ENCODE measurements at places on chromosomes 2 and 18.

DNA sequence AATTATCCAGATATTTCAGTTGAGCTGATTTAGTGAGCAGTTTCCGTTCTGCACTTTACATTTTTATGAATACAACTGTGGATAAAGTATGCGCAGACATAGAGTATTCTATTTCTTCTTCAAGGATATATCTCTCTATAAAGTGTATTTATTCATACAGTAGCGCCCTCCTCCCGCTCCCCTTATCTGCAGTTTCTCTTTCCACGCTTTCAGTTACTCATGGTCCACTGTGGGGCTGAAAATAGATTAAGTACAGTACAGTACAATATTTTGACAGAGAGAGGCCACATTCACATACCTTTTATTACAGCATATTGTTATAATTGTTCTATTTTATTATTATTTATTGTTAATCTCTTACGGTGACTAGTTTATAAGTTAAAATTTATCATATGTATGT lies 19.7 kb upstream of the FHL2 start:
- no peak for DNase-seq

GRCh38 chr2:190582736-190583506 lies 48.4 kb upstream of the NEMP2 start:
- peak; percentile 23 for DNase-seq

DNA sequence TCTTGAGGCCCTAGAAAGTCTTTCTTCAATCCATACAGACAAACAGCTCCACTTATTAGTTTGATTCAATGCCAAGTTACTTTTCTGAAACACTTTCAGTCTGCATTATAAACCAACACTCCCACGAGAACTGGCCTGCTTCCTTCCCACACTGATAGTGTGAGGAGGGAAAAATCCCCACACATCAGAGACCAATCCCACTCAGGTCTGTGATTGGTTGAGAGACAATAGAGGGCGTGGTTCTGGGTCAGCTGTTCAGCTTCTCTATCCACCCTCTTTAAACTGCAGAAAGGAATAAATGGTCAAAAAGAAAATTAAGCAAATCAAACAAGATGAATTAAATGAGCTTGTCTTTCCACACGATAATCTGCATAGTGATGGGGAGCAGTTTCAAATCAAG lies 152.5 kb downstream of the NRP2 start:
- DNase-seq, result no peak

DNA sequence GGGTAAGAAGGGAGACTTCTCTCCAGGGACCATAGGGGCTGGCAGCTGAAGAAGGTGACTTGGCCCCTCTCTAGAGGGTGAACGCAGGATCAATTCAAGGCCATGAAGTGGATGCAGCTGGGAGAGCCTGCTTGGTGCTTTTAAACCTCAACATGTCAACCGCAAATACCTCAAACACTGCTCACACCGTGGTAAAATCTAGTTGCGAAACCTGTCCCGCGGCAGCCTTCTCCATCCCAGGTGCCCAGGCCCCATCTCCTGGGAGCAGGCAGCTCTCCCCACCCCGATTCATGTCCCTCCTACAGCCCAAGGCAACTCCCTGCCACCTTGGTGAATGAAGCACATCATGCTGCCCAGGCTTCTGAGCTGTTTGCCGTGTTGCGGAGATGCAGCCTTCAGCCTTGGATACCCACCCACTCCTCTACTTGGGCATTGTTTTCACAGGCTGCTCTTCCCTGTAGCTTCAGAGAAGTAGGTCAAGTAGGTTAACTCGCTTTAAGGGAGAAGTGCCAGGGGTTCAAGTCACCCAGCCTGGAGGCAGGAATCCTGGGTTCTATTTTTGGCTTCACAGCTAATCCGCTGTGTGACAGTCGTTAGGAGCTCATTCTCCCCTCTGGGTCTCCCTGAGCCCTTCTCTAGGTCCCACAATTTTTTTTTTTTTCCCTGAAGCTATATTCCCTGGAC lies 6.2 kb upstream of the EFR3B start:
- DNase-seq, result no peak

GRCh38 chr2:31674446-31674845 lies 93.7 kb upstream of the SRD5A2 start:
- no peak for DNase-seq

Data from germinal center (tissue), 1 donor.